PC-9 (cell line): ENCODE measurements at places on chromosomes 2 and 18.

DNA sequence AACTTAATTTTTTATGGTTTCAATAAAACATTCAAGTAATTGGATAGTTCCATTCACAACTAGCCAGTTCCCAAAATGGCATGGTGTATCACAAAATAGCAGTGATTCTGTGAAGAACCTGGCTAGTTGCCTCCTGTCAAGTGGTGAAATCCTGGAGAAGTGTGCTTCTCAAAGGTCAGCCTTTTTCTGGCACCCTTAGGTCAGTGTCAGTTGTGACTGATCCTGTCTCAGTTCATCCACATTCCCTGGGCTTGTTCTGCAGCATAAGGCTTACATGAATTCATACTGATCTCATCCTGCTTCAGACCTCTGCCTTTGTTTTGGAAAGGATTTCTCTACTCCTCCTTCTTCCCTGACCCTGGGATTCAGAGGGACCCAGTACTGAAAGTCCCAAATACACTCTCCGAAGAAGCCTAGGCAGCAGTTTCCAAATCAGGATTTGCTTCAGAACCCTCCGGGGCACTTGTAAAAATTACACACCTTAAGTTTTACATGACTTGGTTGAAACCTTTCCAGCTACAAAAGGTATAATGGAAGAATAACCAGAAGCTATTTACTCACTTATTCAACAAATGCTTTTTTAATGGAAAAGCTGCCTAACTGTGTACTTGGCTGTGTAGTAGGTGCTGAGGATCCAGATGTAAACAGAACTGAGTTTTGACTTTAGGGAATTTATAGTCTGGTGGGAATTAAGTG is 11.0 kb downstream of the MAP3K20 start:
- DNase-seq: no peak

DNA sequence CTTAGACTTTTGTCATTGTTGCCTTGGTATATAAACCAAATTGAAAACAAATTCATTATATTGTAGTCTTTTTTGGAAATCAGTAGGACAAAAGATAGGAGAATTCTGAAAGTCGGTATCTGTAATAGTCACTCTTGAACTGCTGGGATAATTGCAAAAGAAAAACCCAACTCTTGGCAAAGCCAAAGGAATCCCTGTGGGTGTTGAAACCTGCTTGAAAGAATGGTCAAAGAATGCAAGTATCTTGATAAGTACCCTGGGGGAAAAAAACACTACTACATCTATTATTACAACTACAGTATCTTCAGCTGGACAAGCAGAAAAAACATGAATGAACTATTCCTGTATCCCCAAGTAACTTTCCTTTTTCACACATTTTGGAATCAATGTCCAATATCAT is 7.3 kb upstream of the FAM237A start:
- DNase-seq: no peak

DNA sequence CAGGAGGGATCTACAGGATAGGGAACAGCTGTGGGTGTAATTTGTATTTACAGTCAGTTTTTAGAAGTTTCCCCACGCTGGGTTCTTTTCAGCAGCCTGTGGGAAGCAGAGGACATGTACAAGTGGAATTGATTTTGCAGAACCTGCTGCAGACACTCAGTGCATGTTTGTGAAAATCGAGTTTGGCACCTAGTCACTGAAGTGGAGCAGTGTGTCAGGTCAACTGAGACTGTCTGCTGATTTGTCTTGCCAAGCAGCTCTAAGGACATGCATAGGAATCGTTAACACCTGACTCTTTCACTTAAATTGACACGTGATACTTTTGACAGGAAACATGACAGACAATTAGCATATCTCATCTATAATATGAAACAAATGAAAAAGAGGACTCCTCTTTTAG is 416.6 kb downstream of the TMX3 start:
- no peak for DNase-seq

DNA sequence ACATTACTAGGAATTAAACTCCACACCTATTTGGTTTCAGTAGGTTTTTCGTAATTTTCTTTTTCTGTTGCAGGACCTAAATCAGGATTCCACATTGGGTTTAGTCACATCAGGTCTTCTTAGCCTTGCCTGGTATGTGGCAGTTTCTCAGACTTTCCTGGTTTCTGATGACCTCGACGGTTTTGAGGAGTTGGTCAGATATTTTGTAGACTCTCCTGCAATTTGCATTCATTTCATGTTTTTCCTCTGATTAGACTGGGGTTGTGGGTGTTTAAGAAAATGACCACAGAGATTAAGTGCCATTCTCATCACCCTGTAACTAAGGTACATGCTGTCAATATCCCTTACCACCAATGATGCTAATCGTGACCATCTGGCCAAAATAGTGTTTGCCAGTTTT is 97.3 kb upstream of the ST6GAL2 start:
- no peak for DNase-seq

DNA sequence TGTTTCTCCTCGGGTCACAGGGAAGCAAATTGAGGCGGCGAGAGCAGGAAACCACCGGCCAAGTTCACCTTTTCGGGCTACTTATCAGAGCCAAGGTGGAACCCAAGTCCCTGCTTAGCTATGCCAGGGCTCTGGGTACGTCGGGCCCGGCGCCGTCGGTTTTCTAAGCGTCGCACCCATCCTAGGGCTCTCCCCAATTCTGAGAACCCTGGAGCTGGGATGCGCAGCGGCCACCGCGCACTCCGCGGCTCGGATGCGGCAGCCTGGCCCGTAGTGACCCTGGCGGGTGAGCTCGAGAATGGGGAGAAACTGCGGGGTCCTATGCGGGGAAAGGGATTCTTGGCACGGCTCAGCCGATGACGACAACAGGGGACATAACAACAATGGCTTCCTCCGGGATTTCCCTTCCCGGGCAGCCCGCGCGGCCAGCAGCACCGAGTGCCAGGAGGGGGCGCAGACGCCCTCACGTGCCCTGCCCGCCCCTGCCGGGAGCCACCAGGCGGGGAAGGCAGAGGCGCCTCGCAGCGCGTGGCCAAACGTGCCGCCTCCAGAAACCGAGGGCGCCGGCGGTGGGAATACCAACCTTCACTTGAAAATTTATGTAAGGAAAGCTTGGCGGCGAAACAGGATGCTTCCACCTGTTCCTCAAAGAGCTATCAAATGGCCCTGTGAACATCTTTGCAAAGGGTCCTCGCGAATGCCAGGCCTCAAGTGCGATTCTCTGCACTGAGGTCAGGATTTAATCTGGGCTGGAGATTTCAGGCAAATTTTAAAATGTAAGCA is 2.1 kb upstream of the SLC30A3 start:
- no peak for DNase-seq
